Amygdala (tissue), 56 donors: ENCODE measurements at places on chromosomes 4 and X.
A peak's percentile ranks its signal among the peaks of the same experiment; 100 is the strongest.

- no peak for DNase-seq
These were observed 126.7 kb upstream of the EDNRA start for GRCh38 chr4:147354237-147354636.

DNA sequence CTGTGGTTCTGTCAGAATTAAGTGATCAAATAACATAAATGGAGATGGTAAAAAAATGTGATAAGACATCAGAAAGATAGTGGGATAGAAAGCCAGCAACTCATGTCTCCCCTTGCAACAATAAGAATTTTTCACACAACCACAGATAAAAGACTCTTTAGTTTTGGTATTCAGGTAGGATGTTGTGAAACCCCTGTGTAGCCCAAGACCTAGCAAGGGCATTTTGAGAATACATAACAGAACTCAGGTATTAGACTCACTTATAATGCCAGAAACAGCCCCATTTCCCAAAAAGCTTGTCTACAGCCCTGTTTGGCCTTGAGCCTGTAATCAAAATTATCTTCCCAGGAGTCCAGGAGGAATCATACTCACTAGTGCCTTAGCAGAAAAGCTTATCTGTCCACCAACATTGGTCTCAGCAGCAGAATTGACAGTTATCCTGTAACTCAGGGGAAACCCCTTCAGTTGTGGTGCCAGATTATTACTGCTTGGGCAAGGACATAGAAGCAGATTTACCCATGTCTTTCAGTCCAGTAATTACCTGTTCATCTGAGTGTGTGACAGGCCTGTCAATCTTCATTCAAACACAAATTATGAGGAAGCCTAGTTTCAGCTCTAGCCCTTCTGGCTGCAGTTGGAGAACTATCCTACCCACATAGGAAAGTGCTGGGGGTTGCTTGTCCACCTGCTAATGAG is 41.0 kb upstream of the UGT2B17 start:
- DNase-seq = no peak

- DNase-seq = no peak
These were observed 8.1 kb downstream of the WDFY3 start for GRCh38 chr4:84958434-84958833.

- DNase-seq = peak; percentile 50
These were observed 442 bp downstream of the NDUFB11 start for GRCh38 chrX:47143894-47144625.

GRCh38 chr4:56078866-56079265 is 130.1 kb downstream of the CEP135 start:
- no peak for DNase-seq
